Heart right ventricle (tissue), 16 donors: ENCODE measurements at places on chromosomes 3 and 15. TPM values are rescaled to one million over a fixed set of nuclear protein-coding genes. Genes with fewer than 3 reads are reported as not detected.

GRCh38 chr3:8775181-8775580 is 5.8 kb upstream of the OXTR start:
- no peak for DNase-seq

- DNase-seq: no peak
Observed at GRCh38 chr3:155880286-155880685, 9.8 kb downstream of the GMPS start.

PLA2G4E gene
- polyA plus RNA-seq: not detected

GRCh38 chr3:64011685-64012084 is 11.6 kb downstream of the PSMD6 start:
- no peak for DNase-seq

GOLGA8Q gene
- polyA plus RNA-seq: 0.33 TPM

GRCh38 chr3:45112939-45113338 is 33.2 kb downstream of the CDCP1 start:
- DNase-seq: no peak

DNA sequence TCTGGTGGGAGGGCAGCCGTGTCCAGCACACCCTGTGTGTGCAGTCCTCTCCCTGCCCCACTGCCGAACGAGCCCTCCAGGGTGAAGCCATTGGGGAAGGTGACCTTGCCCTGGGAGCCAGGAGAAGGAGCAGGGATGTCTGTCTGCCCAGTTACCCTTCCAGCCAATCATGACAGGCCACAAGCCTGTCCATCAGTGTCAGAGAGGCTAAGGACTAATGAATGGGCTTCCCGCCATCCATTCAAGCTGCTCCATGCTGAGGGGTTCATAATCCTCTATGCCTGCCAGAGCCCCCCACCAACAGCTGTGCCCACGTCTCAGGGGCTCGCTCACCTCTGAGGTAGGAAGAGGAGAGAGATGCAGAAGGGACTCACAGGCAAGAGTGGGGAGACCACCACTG is 15.2 kb downstream of the ALS2CL start:
- no peak for DNase-seq

DNA sequence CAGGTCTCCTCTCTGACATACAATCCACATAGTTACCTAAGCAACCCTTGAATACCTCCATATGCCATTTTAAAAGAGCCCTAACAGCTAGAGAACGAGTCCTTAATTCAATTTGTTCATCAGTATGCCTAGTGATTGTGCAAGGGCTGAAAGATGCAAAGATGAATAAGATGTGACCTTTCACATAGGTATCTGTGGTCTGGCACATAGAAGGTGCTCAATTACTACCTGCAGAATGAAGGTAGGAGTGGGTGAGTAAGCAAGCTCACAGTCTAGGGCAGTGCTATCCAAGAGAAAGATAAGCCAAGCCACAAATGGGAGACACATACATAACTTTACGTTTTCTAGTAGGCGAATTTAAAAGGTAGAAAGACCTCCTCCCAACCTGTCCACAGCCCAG is 157.9 kb downstream of the OSBPL10 start:
- no peak for DNase-seq

FAM81A gene
- 3.2 TPM for polyA plus RNA-seq

DNA sequence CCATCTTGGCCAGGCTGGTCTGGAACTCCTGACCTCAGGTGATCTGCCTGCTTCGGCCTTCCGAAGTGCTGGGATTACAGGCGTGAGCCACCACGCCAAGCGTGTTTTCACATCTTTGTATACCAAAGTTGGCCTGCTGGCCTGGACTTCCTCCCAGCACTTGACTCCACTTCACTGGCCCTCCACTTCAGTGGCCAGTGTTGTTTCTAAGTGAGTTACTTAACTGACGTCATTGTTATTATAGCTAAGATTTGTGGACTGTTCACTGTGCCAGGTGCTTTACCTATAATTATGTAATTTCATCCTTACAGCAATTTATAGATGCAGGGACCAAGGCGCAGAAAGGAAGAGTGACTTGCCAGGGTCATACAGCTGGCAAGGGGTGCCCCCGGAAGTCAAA is 52.0 kb downstream of the HRH1 start:
- DNase-seq: no peak

GRCh38 chr3:196634829-196635228 is 4.7 kb upstream of the NRROS start:
- no peak for DNase-seq

GRCh38 chr3:195801251-195802183 is 10.2 kb downstream of the MUC4 start:
- no peak for DNase-seq

- DNase-seq: no peak
Observed at GRCh38 chr3:23199649-23200048, 3.5 kb upstream of the UBE2E2 start.

DNA sequence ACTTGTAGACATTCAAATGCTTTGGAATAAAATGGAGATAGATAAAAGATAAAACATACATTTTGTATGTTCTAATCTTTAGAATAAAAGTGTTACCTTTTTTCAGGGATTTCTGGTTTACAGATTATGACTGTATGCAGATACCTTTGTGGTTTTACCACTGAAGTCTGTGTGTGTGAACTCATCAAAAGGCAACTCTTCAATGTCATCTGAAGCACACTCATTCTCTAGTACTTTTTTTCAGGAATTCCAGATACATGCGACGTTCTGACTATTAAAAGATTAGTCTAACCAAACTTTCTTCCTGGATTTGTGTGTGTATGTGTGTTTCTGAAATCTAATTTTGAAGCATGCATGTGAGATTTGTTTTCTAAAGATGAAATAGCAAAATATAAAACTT is 188.6 kb downstream of the NLGN1 start:
- no peak for DNase-seq

- no peak for DNase-seq
Observed at GRCh38 chr3:180690061-180690460, 10.8 kb upstream of the CCDC39 start.

DNA sequence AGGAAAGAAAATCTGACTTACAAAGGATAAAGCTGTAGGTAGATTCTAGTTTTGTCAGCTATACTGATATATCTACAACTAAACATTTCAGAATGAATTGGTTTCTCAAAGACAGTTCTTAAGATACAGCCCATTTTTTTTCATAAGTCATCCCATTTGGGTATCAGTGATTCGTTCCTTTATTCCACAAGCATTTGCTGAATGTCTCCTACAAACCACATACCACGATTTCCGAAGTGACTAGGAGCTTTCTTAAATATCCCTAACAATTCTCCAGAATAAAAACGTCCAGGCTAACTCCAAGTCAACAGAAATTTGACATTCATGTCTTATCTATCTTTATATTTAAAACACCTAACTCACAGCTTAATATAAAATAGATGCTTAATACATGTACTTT is 59.8 kb downstream of the TP53BP1 start:
- no peak for DNase-seq

GRCh38 chr3:20810555-20810954 is 624.5 kb upstream of the SGO1 start:
- no peak for DNase-seq
